ENCODE measurements at places on chromosomes 12 and 14. TPM values are rescaled to one million over a fixed set of nuclear protein-coding genes. Genes with fewer than 3 reads are reported as not detected.

DNA sequence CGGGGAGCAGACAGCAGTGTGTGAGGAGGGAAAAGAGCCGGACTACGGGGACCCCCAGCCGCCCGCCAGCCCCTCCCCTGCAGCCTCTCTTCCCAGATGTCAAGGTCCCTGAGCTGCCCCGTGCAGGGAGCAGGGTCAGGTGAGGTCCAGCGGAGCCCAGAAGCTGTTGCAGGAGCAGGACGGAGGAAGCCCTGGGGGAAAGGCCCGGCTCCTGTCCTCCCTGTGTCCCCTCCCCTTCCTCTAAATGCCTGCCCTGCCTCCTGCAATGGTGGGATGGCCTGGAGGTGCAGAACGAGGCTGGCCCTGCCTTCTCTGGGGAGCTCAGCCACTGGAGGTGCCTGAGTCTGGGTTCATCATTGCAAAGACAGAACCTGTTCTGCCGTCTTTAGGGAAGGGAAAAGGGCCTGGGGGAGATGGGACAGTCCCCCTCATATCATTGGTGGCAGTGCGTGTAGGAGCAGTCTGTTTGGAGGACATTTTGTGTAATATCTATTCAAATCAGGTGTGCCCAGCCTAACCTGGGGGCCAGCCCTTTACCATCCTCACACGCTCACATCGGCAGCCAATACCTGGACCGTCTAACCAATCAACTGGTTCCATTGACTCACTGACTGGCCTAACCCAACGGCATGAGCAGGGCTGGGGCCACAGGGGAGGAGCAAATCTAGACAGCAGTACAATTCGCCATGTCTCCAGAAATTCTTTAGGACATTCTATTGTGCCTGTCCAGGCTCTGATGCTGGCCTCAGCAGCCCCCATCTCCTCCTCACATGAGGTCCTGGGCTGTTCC lies 364.1 kb upstream of the SFSWAP start:
- no peak for DNase-seq
- no peaks in the 10 kb centered on the region for H3K36me3 ChIP-seq
- no peaks in the 10 kb centered on the region for H3K4me1 ChIP-seq
- H3K27ac ChIP-seq: no peak overlapping the region
- no peaks in the 10 kb centered on the region for H3K27me3 ChIP-seq

GRCh38 chr12:54725233-54725843 lies 77.2 kb upstream of the DCD start:
- H3K4me1 ChIP-seq: no peaks in the 10 kb centered on the region
- no peak for DNase-seq
- no peaks in the 10 kb centered on the region for H3K27me3 ChIP-seq
- no peak overlapping the region for H3K4me3 ChIP-seq

- H3K4me1 ChIP-seq: peaks cover 65% of the 10 kb centered on the region
- H3K36me3 ChIP-seq: no peaks in the 10 kb centered on the region
- no peaks in the 10 kb centered on the region for H3K27me3 ChIP-seq
- no peak overlapping the region for H3K4me3 ChIP-seq
Measured at GRCh38 chr14:61549425-61549824, 145.9 kb upstream of the HIF1A start.

DNA sequence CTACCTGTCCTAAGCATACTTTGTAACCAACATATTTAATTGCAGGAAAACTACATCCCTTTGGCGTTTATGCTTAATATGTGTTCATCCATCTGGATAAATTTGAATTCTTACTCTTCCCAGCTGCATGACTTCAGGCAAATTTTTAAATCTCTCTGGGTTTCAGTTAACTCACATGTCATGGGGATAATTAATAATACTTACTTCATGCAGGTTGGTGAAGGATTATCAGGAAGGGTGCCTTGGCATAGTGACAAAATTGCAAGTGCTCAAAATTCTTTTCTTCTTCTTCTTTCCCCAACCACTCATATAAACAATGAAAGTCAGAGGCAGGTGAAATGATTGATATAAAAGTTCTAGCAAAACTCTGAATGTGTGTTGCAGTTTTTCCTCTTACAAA lies 15.9 kb downstream of the SYT10 start:
- no peaks in the 10 kb centered on the region for H3K27me3 ChIP-seq
- H3K36me3 ChIP-seq: no peaks in the 10 kb centered on the region
- H3K4me3 ChIP-seq: no peak overlapping the region
- H3K4me1 ChIP-seq: no peaks in the 10 kb centered on the region
- no peak for DNase-seq

GRCh38 chr14:105860615-105861580 lies 334.5 kb downstream of the TMEM121 start:
- H3K36me3 ChIP-seq: no peaks in the 10 kb centered on the region
- peaks cover 14% of the 10 kb centered on the region for H3K27me3 ChIP-seq
- no peak overlapping the region for H3K4me3 ChIP-seq
- H3K4me1 ChIP-seq: no peaks in the 10 kb centered on the region

KRT74 gene
- 0.19 TPM for total RNA-seq

All from esophagus squamous epithelium (tissue), 5 donors.